ENCODE measurements at places on chromosomes 2 and 18.

GRCh38 chr18:23487738-23488570, 15.4 kb upstream of the RMC1 start:
- no peak for DNase-seq

DNA sequence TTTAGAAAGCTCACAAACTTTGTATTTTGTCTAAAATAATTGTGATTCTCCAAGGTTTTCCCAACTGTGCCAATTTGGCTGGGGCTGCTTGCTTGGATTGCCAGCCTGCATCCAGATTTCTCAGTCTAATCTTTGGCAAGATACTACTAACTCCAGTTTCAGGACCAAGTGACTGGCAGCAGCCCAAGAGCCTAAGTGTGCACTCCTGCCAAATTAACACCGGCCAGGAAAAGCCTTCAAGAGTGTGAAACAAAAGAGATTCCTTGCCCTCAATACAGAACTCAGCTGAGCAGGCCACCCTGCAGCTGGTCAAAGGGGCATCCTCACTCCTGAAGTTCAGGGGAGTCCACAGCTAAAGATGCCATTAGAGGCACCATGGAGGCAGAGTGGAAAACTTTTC, 589.0 kb upstream of the ACVR2A start:
- no peak for DNase-seq

GRCh38 chr18:76697441-76697901, 124.9 kb upstream of the ZNF236 start:
- no peak for DNase-seq

DNA sequence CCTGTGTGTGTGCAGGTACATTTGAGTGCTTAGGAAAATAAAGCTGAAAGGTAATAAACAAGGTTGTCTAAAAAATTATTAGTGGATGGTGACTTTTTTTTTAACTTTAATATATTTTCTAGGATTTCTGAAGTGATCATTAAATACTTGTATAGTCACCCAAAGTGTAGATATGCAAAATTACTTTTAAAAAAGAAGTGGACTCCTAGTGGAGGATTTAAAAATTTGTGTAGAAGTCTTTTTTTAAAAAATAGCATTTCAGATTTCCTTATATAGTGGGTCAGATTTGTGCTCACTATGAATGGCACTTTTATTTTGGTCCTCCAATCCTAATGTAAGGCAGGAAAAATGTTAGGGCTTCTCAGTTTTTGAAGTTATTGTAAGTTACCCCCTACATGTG, 3.9 kb downstream of the GORASP2 start:
- no peak for DNase-seq

DNA sequence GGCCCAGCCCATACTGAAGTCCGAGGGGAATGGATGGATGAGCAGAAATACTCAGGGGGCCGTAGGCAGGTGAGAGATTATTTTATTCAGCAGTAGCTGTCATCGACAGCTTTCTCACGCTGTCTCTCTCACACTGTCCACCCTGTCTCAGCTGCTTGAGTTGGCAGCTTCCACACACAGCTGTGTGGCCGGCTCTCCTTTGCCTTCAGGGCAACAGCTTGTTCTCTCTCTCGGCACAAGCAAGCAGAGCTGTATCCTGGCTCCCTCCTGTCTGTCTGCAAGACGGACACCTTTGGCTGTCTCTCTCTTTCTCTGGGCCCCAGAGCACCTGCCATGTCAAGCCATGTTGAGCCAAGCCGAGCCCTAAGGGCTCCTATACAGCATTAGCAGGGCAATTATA, 9.8 kb upstream of the PAPOLG start:
- DNase-seq, result no peak

DNA sequence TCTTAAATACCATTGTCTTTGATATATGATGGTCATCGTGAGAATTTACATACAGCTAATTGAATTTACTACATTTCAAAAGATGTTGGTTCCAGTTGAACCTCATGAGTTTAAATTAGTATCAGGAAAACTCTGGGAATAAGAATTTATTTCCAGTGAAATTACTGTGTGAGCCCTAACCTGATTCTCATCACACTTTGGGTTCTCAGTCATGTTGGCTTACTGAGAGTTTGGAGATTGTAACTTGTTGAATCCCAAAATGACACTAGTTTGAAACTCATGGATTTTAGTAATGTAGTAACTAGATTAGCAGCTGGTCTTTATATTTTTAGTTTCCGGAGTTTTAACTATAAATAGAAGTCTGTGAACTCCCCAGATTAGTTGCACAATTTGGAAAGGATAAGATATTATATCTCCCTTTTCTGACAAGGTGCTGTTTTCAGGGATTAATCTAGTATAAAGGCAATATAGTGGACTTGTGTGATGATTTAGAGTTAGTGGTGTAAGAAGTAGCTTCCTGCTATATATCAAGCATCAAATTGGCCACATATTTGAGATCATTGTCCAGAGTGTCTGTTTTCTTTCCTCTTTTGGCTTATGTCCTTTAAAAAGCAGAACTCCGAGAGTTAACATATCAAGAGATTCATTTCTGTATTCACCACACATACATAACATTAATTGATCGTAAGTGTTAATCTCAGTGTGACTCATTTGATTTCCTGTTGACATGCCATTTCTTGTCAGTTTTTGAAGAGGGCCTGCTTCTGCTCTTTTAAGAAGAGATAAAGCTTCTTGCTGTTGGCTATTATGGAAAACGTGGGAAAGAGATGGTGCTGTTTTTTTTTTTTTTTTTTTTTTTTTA, 15.7 kb downstream of the NDUFV2 start:
- no peak for DNase-seq

DNA sequence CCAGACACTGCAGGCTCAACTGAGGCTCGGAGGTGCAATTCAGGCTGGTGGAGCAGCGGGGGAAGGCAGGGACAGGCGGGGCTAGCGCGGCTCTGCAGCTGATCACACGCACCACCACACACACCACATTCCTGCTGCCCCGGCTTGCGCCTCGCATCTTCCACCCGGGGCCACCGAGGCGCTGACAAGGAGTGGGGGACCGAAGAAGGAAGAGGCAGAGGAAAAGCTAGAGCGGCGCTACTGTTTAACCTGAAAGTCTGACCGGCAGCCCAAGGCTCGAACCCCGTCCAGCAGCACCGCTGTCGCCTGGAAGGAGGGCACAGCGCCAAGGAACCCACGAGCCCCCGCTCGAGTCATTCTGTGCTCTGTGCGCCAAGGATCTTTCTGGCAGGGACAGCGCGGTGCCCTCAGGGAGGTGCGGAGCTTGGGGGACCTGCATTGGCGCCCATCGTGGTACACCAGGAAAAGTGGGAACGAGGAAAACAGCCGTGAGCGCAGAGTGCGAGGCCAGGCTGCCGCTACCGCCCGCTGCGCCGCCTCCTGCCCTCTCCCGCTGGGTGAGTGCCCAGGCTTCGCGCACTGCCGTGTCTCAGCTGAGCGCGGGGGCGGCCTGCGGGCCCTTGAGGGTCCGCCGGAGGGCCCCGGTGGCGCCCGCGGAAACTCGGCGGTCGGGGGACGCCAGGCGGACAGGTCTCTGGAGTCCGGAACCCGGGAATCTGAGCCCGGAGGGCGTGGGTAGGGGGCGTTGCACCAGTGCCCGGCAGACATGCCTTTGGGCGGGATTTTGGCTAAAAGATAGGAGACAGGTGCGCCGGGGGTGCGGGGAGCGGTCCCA, 860 bp upstream of the KCNJ3 start:
- DNase-seq, result no peak

DNA sequence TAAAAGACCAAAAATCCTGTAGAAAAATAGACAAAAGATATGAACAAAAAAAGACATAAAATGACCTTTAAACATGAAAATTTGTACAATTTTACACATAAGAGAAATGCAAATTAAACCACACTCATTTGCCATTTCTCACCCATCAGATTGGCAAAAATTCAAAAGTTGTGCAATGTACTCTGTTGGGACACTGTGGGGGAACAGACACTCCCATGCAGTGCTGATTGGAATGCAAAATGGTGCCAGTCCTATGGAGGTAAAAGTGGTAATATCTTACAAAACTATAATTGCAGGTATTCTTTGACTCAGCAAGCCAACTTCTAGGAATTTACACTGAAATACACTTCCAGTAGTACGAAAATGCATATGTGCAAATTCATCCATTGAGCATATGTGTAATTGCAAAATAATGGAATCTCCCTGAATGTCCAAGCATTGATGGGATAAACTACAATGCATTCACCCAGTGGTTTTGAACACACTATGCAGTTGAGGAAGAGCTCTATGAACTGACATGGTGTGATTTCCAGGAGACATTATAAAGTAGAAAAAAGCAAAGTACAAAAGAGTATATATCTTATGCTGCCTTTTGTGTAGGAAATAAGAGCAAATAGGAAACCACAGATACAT, 201.8 kb upstream of the ZNF521 start:
- no peak for DNase-seq

DNA sequence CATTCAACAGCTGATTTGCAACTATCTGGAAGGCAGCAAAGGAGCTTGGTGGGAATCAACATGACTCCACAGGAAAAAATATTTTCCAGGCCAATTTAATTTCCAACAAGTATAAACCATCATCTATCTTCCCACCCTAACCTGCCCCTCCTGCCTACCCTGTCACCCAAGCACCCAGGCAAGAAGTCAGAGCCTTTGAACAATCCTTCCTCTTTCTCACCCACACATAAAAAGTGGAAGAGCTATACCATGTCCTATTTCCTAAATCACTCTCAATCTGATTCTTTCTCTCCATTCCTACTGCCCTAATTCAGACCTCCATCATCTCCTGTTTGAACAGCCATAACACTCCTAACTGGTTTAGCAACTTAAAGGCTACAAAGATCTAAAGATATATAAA, 12.7 kb downstream of the SPIRE1 start:
- no peak for DNase-seq
